ENCODE measurements at places on chromosomes 1 and 21.

DNA sequence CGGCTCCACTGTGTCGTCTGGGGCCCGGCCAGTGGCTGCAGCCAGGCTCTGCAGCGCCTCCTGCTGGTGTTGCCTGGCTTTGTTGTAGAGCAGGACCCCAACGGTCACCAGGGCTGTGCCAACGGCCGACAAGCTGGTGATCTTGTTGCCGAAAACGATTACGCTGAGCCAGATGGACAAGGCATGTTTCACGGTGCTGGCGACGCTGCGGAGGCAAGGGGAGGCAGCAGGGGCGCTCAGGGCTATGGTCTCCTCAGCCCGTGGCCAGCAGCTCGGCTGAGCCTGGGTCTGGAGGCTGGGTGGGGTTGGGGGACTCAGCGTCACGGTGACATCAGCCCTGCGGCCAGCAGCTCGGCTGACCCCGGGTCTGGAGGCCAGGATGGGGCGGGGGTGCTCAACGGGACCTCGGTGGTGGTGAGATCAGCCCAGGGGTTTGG lies 7.0 kb upstream of the CDK11B start:
- no peak for DNase-seq

- peak; percentile 53 for DNase-seq
Observed at GRCh38 chr1:205284420-205285144, 37.0 kb downstream of the NUAK2 start.

DNA sequence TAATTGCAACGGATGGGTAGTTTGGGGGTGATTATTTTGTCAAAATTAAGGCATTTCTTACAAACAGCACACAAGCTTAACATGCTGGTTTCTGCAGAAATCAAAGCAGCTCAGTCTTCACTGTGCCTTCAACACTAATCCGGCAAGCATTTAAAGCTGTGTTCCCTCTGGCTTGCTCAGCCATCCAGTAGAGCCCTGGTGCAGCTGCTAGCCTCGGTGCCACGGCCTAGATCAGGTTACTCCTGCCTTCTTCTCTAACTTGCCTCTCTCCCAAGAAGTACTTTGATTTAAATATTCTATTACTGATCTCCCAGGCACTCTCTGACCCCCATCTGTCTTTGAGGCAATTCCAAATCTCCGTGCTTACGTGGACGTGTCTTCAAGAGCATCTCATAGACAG lies 85.6 kb downstream of the GREM2 start:
- peak; percentile 96 for DNase-seq

GRCh38 chr21:36696390-36697059 lies 2.4 kb upstream of the SIM2 start:
- DNase-seq, result no peak

DNA sequence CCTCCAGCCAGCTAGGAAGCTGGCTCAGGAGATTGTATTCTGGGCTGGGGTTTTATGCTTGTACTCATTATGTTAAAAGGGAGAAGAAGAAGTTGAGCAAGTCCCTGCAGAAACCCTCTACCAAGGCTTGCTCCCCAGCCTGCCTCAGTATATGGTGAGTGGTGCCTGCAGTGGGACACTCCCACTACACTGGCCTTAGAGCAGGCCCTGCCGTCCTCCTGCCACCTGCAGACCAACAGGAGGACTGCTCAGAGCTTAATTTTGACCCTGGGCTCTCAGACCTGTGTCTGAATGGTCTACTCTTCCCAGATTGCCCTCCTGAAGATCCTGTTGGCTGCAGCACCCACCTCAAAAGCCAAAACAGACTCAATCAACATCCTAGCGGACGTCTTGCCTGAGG lies 13.0 kb downstream of the STRIP1 start:
- no peak for DNase-seq

- no peak for DNase-seq
Observed at GRCh38 chr1:179550746-179551682, 24.7 kb downstream of the NPHS2 start.

DNA sequence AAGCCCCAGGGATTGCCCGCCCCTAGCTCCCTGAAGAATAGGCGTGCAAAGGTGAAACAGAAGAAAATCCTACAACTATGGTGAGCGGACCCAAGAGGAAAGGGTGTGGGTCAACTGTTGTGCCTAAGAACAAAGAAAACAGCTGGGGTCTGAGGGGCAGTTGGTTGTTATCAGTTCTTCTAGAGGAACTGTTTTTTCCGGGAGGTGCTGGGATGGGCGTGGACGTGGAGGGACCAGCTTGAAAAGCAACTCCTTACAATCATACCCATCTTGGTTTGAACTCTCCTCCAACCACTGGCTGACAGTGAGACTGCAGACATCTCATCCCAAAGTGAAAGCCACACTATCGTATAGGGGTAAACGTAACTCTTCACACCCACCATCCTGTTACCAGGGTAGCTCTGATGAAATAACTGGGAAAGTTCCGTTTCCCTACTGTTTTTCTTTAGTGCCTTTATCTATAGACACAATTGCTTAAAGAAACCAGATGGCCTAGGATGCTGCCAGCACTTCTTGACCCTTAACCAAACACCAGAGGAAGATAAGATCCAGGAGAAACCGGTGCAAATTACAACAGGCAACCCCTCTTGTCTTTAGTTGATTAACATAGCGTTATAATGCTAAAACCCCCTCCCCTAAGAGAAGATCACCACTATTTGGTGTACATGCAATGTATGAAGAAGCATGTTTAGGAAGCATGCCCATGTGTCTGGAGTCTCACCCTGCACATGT lies 25.6 kb upstream of the FAM89A start:
- DNase-seq, result no peak

DNA sequence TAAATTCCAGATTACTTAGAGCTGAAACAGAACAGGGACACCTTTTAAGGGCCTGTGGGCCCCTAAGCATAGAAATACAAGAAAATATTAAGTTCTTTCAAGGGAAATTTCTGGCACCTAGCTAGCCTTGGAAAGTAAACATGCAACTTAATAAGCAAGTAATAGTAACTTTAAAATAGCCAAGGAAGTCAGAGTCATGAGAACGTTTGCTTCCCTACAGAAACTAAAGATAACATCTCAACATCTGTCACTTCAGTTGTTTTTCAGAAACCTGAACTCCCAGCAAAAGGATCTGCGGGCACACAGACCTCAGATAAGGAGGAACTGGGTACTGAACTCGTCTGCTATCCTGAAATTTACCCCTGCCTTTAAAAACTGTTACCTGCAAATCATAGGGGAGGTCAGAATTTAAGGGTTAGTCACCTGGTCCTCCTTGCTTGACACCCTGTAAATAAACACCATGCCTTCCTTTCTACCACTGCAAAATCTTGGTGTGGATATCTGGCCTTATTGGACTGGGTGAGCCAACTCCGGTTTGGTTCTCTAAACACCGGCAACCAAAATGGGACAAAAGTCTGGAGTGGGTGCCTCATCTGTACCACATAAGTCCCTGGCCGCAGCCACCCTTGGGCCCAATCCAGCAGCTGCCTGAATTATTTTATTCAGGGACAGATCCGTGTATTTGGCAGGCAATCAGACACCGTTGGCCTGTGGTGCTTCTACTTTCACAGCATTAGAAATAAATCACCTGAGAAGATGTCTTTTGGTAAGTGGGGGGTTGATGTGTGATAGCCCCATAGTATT lies 27.9 kb downstream of the NRDC start:
- DNase-seq, result no peak

- no peak for DNase-seq
Observed at GRCh38 chr1:64921771-64922170, 44.6 kb downstream of the JAK1 start.

Measured in NCI-H524 (cell line).